Type B pancreatic cell (in vitro differentiated cells): ENCODE measurements at places on chromosomes 1 and 21. TPM values are rescaled to one million over a fixed set of nuclear protein-coding genes. Genes with fewer than 3 reads are reported as not detected.
A peak's percentile ranks its signal among the peaks of the same experiment; 100 is the strongest.

GRCh38 chr1:94876362-94876761, 50.5 kb downstream of the CNN3 start:
- DNase-seq: no peak
- H3K27me3 ChIP-seq: no peaks in the 10 kb centered on the region
- H3K36me3 ChIP-seq: peaks cover 5% of the 10 kb centered on the region
- H3K4me1 ChIP-seq: peaks cover 20% of the 10 kb centered on the region
- H3K4me3 ChIP-seq: no peak overlapping the region

- no peak overlapping the region for H3K4me3 ChIP-seq
- peak overlapping the region; percentile 86 for H3K27ac ChIP-seq
- peaks cover 18% of the 10 kb centered on the region for H3K4me1 ChIP-seq
- no peak for DNase-seq
- peaks cover 5% of the 10 kb centered on the region for H3K36me3 ChIP-seq
Observed at GRCh38 chr21:41634858-41635257, 126.9 kb upstream of the TMPRSS2 start.

GRCh38 chr1:114610546-114611245, 29.3 kb upstream of the BCAS2 start:
- no peaks in the 10 kb centered on the region for H3K27me3 ChIP-seq
- DNase-seq: no peak
- no peaks in the 10 kb centered on the region for H3K4me1 ChIP-seq
- H3K36me3 ChIP-seq: peaks cover 3% of the 10 kb centered on the region

DNA sequence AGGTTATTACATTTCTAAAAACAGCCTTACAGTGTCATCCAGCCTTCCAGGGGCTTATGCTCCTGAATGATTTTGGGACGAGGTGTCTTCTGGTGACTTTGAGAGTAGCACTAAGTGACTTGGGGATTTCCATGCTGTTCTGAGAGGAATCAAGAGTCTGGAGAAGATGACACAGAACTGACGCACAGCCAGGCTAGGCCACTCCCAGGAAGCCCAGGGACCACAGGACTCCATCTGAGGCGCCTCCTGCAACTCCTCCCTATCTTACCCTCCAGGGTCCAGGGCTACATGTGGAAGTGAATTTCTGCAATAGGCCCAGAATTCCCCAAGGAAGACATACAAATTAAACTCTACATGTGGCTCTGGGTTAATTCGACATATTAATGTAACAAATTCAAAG, 92.5 kb downstream of the SLC25A24 start:
- no peaks in the 10 kb centered on the region for H3K36me3 ChIP-seq
- no peak overlapping the region for H3K4me3 ChIP-seq
- no peak for DNase-seq
- no peak overlapping the region for H3K27ac ChIP-seq
- H3K4me1 ChIP-seq: no peaks in the 10 kb centered on the region
- peaks cover 2% of the 10 kb centered on the region for H3K27me3 ChIP-seq

GRCh38 chr1:198903621-198904020, 264.8 kb downstream of the PTPRC start:
- peak overlapping the region; percentile 65 for H3K4me3 ChIP-seq
- H3K4me1 ChIP-seq: peaks cover 33% of the 10 kb centered on the region
- peak overlapping the region; percentile 61 for H3K27ac ChIP-seq
- DNase-seq: no peak
- peaks cover 23% of the 10 kb centered on the region for H3K36me3 ChIP-seq
- H3K27me3 ChIP-seq: no peaks in the 10 kb centered on the region

DNA sequence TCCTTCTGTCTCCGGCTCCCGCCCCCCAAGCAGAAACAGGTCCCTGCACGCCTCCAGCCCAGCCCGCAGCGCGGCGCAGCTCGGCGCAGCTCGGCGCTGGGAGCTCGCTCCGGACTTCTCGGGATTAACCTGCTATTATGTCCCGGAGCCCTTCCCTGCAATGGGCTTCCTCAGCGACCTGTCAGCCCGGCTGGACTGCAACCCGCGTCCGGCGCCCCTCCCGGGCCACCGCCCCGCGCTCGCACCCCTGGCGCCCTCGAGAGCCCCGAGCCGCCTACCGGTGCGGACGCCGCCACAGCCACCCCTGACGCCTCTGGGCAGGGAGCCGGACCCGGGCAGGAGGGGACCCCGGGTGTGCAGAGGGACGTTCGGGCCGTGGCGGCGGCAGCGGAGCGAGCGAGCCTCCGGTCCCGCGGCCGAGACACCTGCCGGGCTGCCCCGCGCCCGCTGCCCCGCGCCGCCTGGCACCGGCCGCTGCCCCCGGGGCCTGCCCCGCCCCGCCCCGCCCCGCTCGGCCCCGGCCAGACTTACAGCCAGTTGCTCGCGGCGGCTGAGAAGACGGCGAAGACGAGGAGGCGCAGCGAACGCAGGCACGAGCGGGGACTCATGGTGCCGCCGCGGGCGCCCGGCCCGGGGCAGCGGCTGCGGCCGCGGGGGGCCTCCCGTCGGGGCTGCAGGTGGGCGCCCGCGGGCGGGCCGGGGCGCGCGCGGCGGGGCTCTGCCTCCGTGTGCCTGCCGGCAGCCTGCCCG, 407 bp downstream of the WNT4 start:
- peak overlapping the region; percentile 88 for H3K4me3 ChIP-seq
- no peak for DNase-seq

GSTM4 gene
- total RNA-seq: 37.5 and 42.2 TPM in 2 replicates

OR2L2 gene
- 0.07 and 0.14 TPM in 2 replicates for total RNA-seq
